RWPE2 (cell line): ENCODE measurements at places on chromosomes 12 and 14.

DNA sequence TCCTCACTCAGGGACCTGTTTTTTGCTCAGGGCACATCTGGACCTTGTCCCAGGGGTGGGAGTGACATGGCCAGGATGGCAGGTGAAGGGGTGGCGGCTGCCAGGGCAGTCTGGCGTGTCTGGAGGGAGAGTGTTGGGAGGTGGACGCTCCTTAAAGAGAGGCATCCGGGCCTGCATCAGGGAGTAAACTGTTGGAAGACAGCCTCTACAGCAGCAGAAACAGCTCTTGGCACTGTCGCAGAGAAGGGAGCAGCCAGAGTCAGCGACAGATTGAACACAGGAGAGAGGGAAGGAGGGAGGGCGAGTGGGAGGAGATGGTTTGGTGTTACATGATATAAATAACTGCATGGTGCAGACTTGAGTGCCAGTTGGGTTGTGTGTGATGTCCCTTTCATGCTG, 52.8 kb downstream of the IGF1 start:
- DNase-seq, result no peak

GRCh38 chr12:96441816-96442215, 41.6 kb upstream of the CDK17 start:
- no peak for DNase-seq

DNA sequence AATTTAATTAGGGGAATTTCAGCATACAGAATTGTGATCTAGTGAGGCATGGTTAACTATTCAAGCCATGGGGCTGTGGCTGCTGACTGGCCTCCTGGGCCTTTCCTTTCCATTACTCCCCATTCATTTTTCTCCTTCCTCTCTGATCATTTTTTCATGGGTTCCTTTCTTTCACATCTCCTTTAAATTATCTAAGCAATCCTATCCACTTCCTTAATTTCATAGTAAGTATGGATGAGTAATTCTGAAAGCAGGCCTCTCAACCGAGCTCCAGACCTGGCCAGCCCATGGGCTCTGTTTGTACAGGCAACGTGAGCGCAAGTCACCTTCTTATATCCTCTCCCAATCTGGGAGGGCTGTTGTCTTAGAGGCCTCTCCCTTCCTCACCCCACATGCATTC, 13.4 kb downstream of the CKAP4 start:
- no peak for DNase-seq

GRCh38 chr14:26577711-26578110, 20.1 kb downstream of the NOVA1 start:
- no peak for DNase-seq

DNA sequence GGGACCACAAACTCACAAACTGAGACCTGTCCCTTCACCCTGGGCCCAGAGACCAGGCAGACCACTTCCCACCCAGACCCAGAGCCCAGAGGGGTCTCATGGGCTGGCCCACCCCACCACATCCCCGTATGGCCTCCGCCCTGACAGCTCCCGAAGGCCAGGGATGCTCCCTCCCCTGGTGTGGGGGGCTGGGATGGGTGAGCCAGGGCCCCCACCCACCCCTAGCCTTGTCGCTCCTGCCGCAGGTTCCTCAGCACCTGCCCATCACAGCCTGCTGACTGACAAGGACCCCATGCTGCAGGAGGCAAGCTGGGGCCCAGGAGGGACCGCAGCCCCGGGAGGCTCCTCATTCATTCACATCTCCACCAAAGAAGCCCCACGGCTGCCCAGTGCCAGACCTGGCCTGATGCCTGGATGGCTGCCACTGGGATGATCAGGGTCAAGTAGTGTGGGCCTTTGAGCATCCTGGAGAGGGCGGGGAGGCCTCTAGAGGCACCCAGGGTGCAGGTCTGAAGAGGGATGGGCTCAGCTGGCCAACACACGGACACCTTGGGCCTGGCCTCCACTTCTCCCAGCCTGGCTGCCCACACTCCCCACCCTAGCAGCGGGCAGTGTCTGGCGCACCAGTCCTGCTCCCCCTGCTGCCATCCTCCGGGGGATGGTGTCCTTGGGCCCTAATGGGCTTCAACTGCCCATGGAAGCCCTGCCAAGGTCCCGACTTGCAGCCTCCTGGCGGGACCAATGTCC, 24.7 kb upstream of the GPR132 start:
- DNase-seq, result peak; percentile 78

GRCh38 chr14:51068268-51068667, 26.6 kb downstream of the TRIM9 start:
- no peak for DNase-seq

GRCh38 chr12:126159139-126159538, 1093.9 kb downstream of the AACS start:
- no peak for DNase-seq

DNA sequence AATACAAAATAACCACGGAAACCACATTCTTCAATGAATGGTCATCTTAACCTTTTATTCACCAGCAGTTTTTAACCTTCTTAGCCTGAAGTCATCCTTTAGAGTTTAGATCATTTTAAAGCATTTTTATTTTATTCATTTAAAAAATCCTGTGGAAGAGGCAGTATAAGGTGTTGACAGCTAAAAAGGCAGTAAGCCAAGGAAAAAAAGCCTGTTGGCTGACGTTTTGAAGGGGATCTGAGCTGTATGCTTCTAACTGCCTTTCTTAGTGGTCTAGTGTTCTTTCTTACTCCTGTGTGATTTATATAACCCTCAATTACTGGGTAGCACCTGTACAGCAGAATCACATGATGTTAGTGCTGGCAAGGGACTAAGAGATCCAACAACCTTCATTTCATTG, 438.3 kb upstream of the SEL1L start:
- no peak for DNase-seq

DNA sequence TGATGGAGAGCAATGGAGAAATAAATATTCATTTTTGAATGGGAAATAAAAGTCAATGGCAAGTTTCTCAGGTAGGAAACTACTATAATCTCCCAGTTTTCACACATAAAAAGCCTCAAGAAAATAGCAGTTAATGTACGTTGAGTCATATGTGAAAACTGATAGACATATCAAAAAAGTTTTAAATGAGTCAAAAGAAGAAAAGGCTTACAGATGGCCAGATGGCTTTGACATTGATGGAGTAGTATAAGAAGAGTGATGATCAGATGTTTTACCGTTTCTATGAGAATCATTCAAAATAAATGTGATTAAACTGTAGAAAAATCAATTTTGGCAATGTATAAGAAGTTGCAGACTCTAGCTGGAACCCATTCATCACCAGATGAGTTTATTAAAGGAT, 97.8 kb downstream of the LLPH start:
- no peak for DNase-seq

DNA sequence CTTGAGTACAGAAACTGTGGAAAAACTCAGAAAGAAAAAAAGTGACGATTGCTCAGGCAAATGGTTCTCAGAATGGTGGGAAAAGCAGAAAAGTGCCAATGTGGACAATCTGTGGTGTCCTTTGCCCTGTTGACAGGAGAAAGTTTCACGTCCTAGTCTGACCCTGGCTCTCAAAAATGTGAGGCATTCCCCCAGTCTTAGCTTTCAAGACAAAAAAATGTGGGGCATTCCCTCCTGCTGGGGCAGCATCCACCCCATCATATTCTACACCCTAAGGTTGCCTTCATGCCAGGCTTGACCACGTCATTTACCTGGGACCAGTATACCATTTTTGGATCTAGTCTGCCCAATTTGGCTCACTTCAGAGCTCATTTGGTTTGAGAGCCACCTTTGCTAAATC, 20.7 kb upstream of the ANAPC7 start:
- DNase-seq, result no peak

DNA sequence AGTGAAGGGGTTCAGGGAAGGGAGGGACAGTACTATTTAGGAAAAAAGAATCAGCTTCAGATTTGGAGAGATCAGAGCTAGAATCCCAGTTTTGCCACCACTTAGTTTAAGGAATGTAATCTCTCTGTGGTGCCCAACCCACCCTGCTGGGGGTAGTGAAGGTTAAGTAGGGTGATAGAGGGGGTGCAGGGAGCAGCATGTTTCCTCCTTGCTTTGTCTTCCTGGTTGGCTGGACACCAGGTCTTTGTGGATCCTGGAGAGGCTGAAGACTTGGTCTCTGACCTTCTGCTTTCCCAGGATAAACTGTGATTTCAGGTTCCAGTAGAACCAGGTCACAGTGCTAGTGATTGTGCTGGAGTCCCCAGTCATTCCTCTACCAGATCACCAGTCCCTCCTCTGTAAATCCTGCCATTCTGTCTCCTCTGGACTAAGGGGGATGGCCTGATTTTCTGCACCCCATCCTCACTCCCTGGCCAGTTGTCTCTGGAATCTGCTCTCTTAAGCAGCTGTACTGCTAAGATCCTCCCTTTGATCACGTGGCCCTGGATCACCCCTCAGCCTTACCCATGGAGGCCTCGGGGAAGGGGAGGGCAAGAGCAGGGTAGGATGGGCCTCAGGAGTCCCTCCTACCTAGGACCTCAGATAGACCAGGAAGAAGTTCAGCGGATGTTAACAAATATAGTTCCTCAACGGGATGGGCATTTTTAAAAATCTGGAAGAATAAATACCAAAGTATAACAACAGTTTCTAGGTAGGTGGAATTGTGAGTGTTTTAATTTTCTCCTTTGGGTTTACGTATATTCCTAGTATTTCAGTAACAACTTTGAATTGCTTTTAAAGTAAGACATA, 3.1 kb downstream of the MAP3K12 start:
- no peak for DNase-seq

DNA sequence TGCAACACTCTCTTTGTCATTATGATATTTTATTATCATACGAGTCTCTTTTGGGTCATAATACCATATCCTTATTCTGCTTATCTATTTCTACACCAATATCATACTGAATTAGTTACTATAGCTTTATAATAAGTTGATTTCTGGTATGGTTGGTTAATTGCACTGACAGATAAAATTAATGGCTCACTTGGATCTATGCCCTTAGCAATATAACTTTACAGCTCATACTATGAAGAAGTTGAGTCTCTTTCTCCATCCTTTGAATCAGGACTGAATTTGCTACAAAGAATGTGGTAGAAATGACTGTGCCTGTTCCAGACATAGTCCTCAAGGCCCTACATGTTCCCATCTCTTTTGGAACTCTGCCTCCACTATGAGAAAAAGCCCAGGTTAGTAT, 139.7 kb upstream of the DYRK2 start:
- DNase-seq, result no peak

DNA sequence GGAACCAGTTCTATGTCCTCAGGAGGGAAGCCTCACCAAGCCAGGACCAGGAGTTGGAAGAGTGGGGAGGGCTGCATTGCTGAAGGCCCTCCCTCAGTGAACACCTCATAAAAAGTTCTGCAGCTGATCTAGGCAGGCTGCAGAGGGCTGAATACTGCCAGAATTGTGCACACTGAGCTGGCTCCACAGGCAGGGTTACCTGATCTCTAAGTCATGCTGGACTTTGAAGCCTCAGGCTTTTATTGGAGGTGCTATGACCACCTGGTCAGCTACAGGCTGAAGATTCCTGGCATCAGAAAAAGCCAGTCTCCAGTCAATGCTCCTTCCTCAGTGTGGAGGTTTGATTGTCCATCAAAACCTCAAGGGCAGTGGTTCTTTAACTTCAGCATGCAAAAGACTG, 39.7 kb downstream of the FOS start:
- DNase-seq, result no peak

DNA sequence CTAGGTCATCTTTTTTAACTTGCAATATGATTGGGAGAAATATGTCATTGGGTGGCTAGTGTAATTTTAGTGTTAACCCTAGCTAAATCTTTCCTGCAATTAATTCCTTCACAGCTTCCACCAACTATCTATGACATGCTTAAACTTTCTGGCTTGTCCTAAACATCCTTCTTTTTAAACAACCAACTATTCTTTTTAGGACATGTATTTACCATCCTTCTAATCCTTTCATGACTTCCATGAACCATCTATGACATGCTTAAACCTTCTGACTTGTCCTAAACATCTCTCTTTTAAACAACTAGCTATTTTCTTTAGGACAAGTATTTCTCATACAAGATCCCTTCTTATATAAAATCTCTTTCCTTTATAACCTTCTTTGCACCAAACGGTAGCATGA, 179.6 kb upstream of the PDZRN4 start:
- no peak for DNase-seq

GRCh38 chr12:9237286-9237685, 29.1 kb upstream of the PZP start:
- DNase-seq, result no peak

- DNase-seq, result no peak
These were observed 313.2 kb downstream of the PCNX1 start for GRCh38 chr14:71220462-71220861.

- no peak for DNase-seq
These were observed 66.9 kb downstream of the ANKS1B start for GRCh38 chr12:99917711-99918402.

DNA sequence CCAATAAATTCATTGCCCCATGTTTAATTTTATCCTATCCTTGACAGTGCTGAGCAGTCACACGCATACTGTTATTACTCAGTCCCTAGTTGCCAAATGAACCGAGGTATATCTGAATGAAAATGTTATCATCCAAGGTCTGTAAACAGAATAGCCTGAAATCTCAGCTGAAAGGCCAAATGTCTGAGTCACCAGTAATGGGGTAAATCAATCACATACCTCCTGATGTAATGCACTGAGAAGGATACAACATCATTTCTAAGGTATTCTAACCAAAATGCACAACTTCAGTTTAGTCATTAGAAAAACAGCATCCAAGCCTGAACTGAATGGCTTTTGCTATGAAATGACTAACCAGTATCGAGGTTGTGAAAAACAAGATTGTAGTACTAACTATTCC, 228.6 kb downstream of the DPF3 start:
- no peak for DNase-seq

- DNase-seq, result no peak
These were observed 760.1 kb downstream of the RPS29 start for GRCh38 chr14:48826058-48826457.

DNA sequence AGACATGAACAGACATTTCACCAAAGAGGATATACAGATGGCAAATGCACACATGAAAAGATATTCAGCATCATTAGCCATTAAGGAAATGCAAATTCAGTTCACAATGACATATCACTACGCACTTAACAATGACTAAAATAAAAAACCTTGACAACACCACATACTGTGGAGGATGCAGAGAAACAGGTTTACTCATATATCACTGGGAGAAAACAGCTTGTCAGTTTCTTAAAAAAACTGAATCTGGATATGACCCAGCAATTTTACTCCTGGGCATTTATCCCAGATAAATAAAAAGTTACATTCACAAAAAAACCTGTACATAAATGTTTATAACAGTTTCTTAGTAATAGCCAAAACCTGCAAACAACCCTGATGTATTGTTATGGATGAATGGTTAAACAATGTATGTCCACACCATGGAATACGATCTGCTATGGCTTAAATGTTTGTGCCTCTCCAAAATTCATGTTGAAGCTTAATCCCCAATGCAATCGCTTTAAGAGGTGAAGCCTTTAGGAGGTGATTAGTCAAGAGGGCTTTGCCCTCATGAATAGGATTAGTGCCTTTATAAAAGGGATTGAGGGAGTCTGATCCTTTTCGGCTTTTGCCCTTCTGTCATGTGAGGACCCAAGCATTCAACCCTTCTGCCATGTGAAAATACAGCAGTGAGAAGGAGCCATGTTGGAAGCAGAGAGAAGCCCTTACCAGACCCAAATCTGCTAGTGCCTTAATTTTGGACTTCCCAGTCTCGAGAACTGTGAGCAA, 36.0 kb upstream of the PPP4R3A start:
- DNase-seq, result no peak
